ENCODE measurements at places on chromosomes 4 and X.

GRCh38 chr4:101136373-101137370 is 210.7 kb downstream of the PPP3CA start:
- DNase-seq: no peak

- DNase-seq: no peak
Observed at GRCh38 chrX:31092476-31092875, 20.6 kb upstream of the FTHL17 start.

DNA sequence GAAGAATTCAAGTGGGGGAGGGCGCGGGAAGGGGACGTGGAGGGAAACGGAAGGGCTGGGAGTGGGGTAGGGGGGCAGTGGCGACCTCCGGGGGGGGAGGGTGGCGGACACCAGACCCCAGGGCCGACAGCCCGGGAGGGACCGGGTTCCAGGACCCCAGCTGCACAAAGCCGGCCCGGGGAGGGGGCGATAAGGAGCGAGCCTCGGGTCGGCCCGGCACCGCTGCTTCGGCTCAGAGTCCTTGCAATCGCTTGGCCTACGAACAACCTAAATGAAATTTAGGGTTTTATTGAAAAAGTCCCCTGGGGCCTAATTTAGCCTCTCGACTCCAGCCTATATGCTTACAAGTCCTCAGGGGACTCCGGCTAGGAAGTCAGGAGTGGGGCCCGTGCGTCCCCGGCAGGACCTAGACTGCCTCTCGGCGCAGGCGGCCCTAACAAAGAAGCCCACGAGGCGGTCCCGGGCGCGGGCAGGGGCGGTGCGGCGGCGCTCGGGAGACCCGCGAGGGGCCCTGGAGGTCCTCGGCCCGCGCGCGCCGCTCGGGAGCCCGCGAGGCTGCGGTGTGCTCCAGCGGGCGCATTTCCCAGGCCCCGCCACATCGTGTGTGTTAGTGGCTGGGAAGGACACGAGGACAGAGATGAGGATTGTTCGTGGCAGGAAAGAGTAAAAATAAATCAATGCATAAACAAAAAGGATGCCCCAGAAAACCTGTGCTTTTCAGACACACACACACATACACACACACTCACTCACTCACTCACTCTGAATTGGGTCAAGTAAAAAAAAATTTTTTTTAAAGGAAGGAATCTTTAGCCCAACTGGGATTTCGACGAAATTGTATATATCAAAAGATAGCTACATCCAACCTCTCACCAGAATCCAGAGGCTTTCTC is 70.0 kb downstream of the MGST2 start:
- DNase-seq: peak; percentile 32

GRCh38 chr4:795726-796119 is 30.2 kb downstream of the CPLX1 start:
- no peak for DNase-seq

GRCh38 chrX:124332481-124333424 is at the start of gene TEX13D:
Gene TEX13D, plus strand, starts transcription at chrX:124332660. Its CDS starts 258 bp downstream, at chrX:124332918.
- DNase-seq: no peak

- DNase-seq: no peak
Observed at GRCh38 chr4:35252866-35253265, 991.4 kb downstream of the ARAP2 start.

- DNase-seq: no peak
Observed at GRCh38 chr4:143488687-143489086, 24.8 kb upstream of the SMARCA5 start.

GRCh38 chr4:102404431-102404969 is 59.2 kb upstream of the SLC39A8 start:
- no peak for DNase-seq

- no peak for DNase-seq
Observed at GRCh38 chr4:66091786-66092185, 421.5 kb upstream of the EPHA5 start.

GRCh38 chr4:71537551-71538065 is 198.8 kb downstream of the SLC4A4 start:
- no peak for DNase-seq

DNA sequence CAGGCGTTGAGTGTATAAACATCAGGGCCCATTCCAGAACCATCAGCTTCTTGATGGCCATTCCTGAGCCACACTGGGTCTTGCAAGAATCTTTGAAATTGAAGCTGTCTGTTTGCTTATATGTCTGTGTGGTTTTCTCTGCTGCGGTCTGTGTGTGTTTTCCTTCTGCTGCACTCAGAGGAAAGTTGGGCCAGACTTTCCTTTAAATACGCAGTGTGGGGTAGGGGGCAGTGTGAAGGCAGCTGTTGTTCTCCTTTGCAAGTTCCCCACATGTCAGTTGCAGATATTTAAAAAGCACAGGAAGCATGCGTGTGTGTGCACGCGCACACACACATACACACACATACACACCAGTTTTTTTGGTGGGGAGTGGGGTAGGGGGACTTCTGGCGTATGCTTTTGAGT is 32.1 kb downstream of the CCKAR start:
- DNase-seq: no peak

DNA sequence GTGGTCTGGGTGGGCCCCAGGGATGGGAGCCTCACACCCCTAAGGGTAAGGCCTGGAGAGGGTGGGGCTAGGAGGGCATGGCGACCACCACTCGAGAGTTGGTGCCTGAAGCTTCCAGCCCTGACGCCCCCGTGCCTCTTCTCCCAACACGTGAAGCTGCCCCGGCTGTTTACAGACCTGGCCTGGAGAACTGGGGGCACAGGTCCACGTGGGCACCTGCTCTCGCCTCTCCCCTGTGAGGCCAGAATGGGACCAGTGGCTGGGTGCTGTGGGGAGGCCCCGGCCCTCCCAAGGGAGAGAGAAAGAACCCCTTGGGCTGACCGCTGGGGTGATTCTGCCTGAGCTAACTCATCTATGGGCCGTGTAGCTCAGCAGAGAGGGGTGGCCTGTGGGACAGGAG is 15.5 kb downstream of the NAT8L start:
- DNase-seq: no peak

GRCh38 chrX:123436512-123437136 is 252.5 kb downstream of the GRIA3 start:
- DNase-seq: no peak

DNA sequence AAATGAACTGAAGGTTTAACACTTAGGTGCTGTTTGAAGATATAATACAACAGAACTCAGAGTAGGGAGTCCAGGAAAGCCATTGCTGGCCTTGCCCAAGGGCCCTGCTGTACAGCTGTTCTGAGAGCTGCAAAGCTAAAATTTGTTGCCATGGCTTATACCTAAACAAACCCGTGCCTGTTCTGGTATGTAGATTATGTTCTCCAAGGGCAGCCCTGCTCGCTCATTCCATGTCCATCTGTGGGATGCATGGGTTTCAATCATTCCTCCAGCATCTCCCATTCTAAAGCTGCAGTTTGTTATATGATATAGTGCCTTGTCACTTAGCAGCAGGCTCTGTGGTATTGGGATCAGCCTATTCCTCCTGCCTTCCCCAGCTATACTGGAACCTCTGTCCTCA is 80.8 kb upstream of the BMPR1B start:
- DNase-seq: no peak

DNA sequence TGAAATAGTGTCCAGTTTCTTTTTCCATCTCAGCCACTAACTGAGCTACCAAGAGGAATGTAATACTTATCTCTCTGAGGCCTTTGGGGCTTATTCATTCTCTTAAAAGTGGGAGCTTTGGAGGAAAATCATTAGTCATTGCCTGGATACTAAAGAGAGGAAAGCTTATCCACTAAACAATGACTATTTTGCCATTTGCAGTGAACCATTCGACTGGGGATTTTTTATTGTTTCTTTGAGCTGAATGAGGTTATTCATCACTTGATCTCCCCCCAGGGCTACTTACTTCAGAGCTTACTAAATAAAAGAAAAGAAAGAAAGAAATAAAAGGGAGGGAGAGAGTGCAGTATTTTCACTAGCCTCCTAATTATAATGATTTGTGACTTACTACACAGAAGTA is 1329.5 kb upstream of the TENM3 start:
- DNase-seq: no peak

- no peak for DNase-seq
Observed at GRCh38 chrX:39008549-39008948, 207.3 kb downstream of the MID1IP1 start.

DNA sequence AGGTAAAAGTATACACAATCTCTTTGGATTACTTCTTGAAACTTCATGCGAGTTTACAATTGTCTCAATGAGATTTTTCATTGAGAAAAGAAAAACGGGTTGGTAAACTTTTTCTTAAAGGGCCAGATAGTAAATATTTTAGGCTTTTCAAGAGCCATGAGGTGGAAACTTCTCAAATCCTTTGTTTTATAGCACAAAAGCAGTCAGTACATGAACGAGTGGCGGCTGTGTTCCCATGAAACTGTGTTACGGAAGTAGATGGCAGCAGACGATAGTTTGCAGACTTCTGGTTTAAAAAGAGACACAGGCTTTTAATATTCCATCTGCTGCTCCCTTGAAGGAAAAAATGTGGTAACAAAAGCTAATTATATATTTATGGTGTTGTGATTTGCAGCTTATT is 332.0 kb downstream of the TENM3 start:
- no peak for DNase-seq

DNA sequence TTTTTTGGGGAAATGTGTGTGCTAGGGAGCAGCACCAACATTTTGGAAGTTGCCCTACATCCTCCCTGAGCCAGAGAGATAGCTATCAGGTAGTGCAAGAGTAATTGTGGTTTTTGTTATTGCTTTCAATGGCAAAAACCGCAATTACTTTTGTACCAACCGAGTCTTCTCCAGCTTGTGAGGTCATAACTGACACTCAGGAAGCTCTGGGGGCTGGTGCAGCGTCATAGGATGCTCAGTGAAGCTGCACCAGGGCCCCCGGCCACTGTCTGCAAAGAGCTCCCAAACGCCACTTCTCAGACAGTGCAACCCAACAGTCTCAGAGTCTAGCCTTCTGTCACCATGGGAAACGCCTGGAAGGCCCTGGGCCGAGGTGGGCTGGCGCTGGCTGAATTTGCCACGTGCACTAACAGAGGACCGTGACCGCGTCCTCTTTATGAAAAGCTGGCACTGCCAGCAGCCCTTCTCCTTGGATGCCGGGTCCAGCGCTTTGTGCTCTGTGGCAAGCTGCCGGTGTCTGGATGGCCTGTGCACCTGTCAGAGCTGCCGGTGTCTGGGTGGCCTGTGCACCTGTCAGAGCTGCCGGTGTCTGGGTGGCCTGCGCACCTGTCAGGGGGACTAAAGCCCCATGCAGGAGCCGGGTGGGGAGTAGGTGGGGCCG is 19.4 kb downstream of the SH3TC1 start:
- no peak for DNase-seq

DNA sequence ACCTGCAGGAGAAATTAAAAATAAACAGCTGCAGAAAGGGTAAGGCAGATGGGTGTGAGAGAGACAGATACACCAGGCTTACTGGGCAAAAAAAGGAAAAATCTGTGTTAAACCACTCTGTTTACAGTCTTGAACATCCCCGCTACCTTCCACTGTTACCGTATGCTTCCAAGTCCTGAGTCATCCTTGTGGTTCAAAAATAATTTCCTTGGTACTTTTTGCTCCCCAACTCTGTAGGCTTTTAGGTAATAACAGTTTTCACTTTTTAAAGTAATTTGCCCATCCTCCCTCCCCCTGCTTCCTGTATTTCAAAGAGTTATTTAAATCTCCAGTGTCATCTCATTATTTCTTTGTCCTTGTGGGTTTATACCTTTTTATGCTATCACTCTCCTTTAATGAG is 210.1 kb upstream of the FAT4 start:
- no peak for DNase-seq

GRCh38 chr4:177285953-177286352 is 23.7 kb upstream of the NEIL3 start:
- DNase-seq: no peak

DNA sequence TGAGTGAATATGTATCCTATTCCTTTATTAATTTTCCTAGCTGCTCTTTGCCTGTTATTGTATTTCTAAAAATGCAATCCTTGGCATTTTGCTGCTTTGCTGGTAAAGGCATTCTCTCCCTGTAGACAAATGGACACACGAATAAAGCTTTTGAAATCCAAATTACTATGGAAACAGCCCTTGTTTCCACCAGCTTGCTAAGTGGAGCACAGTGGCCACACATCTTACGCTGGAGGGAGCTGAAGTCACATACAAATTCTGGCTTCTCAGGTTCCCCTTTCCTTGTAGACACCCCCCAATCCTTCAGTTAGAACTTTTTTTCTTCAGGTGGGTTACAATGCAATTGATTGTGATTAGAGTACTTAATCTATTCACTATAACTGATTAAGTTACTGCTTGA is 66.2 kb downstream of the AGA start:
- DNase-seq: no peak

GRCh38 chrX:115493015-115493414 is 68.0 kb upstream of the PLS3 start:
- no peak for DNase-seq

DNA sequence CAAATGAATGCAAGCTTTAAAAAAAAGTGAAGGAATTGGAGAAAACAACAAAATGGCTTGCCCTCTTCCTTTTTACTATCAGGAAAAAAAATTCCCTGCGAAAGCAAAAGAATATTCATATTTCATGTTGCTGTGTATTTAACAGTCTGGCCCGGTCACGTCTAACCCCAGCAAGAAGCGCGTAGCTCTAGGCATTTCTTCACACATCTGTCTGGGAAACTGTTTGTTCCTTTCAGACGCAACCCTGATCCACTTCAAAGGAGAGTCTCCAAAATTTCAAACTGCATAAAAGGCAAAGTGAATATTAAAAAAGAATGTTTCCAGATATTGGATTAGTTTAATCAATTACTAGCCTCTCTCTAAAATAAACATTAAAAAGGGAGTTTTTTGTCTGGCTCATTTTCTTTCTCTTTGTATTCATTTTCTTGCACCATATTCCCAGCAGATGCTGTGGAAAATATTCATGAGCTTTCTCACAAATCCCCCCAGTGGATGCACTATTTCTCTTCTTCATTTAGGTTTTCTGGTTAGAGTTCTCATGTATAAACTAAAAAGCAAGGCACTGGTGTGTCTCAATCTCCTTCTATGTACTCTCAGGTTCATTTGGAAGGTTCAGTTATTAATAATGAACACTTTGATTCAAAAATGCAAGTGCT is 145.3 kb downstream of the MID1 start:
- DNase-seq: no peak

DNA sequence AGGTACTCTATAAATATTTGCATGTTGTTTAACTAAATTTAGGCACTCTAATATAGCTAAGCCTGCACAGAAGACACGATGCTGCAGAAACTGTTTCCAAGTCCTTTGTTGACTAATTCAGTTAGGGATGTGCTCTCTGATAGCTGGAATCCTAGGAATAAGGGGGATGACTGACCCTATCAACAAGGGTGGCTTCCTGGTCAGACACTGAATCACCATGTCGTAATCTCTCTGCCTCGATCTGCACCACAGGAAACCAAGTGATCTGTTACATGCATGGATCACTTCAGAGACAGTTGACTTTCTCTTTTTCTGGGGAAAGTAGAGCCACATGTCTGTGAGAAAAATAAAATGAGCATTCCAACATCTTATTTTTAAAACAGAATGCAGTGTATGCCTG is 169.1 kb downstream of the GUCY2F start:
- DNase-seq: no peak

Measured in activated B cell treated with CpG ODN at 0.5 μM for 24 hours (primary cell).